ENCODE measurements at places on chromosomes 1 and 21. TPM values are rescaled to one million over a fixed set of nuclear protein-coding genes. Genes with fewer than 3 reads are reported as not detected.

Gene CYP4A22
- 0.44 TPM for total RNA-seq

GRCh38 chr1:153659175-153659534 is 652 bp downstream of the SNAPIN start:
- no peak for DNase-seq
- no peaks in the 10 kb centered on the region for H3K27me3 ChIP-seq
- peak overlapping the region; percentile 93 for H3K27ac ChIP-seq

DNA sequence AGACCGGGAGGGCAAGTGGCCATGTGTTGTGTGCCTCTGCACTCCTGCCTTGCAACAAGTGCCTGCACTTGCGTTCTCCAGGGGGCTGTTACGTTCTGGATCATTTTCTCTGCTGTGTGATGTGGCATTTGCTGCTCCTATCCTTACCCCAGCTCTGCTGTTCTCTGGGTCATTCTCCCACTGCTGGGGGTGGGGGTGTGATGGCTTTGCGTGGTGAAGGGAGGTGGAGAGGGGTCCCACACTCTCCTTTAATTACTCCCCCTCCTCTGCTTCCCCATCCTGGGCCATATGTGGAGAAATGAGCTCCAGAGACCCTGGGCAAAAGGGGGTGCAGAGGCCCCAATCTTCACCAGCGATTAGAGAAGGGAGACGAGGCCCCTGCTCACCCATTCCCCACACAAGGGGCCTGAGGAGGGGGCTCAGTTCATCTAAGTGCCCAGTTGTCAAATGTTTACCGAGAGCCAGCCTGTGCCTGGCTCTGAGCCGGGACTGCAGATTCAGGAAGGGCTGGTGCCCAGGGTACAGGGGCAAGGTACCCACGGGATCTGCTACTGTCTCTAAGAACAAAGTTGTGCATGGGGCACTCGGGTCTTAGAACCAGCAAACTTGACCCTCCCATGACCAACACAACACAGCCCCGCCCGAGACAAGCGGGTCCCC is 355.4 kb downstream of the PTPRU start:
- H3K27me3 ChIP-seq, result no peaks in the 10 kb centered on the region
- H3K4me3 ChIP-seq, result no peak overlapping the region
- DNase-seq, result no peak
- no peak overlapping the region for H3K27ac ChIP-seq

DNA sequence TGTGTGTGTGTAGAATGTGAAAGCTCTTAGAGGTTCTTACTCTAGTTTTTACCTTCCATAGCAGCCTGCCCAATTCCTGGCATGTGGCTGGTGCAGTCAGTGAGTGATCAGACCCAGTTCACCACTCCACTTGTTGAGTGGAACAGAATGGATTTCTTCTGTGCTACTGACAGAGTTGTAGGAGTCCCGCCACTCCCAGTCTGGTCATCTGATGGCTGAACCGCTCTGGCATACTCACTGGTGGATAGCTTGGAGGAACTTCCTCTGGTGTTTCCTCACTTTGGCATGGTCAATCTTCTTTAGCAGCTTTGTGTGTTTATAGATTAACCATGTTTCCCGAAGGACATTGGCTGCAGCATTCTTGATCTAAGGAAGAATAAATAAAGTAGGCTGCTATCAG is 106.7 kb upstream of the ADAR start:
- H3K4me3 ChIP-seq, result no peak overlapping the region
- no peak for DNase-seq
- no peaks in the 10 kb centered on the region for H3K27me3 ChIP-seq
- H3K4me1 ChIP-seq, result no peaks in the 10 kb centered on the region
- no peaks in the 10 kb centered on the region for H3K36me3 ChIP-seq
- no peak overlapping the region for H3K27ac ChIP-seq

DNA sequence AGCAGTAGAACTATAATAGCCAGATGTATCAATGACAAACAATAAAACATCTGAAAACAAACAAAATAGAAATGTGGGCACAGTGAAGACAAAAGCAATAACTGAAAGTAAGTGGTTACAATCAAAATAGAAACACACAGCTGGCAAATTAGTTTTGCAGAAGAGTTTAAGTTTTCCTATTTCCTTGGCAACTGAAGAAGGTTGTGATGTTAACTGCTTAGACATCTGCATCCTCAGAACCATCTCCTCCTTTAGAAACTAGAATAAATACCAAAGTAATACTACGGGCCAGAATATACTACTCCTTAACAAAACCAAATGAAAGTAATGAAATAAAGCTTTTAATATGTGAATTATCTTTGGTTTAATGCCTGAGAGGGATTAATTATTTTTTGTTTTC is 605.5 kb downstream of the LTN1 start:
- no peaks in the 10 kb centered on the region for H3K36me3 ChIP-seq
- H3K4me1 ChIP-seq, result no peaks in the 10 kb centered on the region
- H3K4me3 ChIP-seq, result no peak overlapping the region
- H3K27ac ChIP-seq, result no peak overlapping the region

GRCh38 chr1:227938276-227938675 is 9.5 kb downstream of the WNT9A start:
- H3K36me3 ChIP-seq, result no peaks in the 10 kb centered on the region
- no peaks in the 10 kb centered on the region for H3K4me1 ChIP-seq
